ENCODE measurements at places on chromosomes 3 and 15. TPM values are rescaled to one million over a fixed set of nuclear protein-coding genes. Genes with fewer than 3 reads are reported as not detected.

NUSAP1 gene
- polyA plus RNA-seq, result 0.52 TPM

RAD51 gene
- polyA plus RNA-seq, result not detected

TSPAN3 gene
- polyA plus RNA-seq, result 633 TPM

ARGFX gene
- polyA plus RNA-seq, result not detected

SLC35G2 gene
- polyA plus RNA-seq, result 115 TPM

PTPRG gene
- 70.4 TPM for polyA plus RNA-seq

UPK1B gene
- not detected for polyA plus RNA-seq

THBS1 gene
- polyA plus RNA-seq, result 22.2 TPM
